Pancreas (tissue), 10 donors: ENCODE measurements at places on chromosomes 4 and X.

- DNase-seq: peak; percentile 91
These were observed 1.3 kb downstream of the MAGED2 start for GRCh38 chrX:54808605-54809483.

DNA sequence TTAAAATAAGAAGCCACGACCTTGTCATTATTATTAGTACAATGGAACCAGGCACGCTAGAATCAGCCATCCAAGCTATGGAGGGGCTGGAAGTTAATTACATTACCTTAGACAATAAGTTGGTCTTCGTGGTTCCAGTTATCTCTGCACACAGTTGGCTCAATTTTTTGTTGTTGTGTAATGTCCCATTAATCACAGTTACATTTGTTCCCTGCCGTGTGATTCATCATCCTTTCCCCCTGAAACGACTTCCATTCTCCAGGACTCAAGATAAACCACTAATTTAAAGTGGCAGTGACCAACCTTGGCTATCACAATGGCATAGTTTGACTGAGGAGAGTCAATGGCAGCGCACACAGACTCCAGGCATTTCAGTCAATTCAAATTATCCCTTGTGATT lies 905.0 kb downstream of the RAB28 start:
- no peak for DNase-seq

DNA sequence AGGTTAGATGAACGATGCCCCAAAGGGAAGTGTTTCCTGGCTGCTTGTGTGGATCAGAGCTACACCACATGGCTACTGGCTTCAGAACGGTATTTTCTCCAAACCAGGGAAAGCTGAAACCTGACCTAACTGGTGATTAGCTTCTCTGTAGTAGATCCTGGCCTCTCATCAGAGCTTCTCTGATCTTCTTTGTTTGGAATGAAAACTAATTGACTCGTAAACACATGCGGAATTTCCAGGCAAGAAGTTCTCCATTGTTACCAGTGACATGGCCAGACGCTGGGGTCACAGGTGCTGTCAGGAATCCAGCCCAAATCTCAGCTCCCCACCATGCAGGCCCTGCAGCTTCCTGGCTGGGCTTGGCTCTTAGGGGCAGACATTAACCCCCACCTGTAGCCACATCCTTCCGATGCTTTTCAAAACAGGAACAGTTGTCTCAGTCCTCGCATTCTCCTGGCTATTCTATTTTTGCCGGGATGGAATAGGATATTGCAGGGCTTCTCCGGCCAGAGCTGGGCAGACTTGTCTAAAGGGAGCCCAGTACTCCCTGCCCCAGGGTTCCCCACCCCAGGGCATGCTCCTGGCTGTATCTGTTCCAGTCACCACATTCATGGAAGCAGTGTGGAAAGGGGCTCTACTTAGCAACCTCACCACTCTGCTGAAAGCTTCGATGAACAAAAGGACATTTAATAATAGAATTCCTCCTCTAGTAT lies 305.4 kb upstream of the F9 start:
- no peak for DNase-seq

DNA sequence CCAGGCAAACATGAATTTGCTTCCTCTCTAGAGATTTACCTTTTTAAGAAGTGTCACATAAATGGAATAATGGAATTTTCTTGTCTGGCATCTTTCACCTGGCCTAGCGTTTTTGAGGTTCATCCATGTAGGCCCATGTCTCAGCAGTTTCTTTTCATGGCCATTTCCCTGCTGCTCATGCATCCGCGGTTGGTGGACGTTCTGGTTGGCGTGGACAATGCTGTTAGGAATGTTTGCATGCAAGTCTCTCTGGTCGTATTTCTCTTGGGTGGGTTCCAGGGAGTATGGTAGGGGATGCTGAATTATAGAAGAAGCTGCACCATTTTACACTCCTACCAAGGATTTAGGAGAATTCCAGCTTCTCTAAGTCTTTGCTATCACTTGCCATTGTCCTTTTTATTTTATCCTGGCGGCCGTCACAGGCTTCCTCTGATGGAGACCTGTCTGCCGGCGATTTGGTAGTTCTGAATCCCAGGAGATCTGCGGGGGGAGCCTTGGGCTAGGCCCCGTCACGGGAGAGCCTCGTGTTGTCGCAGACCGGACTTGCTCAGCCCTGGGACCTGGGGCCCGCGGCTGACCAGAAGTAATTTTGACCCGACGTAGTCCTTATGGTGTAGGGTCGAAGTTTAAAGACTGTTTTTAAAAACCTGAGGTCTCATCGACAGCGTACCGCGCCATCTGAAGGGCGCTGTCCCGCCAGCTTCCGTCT lies 56.9 kb upstream of the TADA2B start:
- no peak for DNase-seq

GRCh38 chr4:52949336-52949735 lies 87.2 kb downstream of the RASL11B start:
- no peak for DNase-seq

- no peak for DNase-seq
These were observed 5.6 kb upstream of the CT47C1 start for GRCh38 chrX:119067023-119067739.

DNA sequence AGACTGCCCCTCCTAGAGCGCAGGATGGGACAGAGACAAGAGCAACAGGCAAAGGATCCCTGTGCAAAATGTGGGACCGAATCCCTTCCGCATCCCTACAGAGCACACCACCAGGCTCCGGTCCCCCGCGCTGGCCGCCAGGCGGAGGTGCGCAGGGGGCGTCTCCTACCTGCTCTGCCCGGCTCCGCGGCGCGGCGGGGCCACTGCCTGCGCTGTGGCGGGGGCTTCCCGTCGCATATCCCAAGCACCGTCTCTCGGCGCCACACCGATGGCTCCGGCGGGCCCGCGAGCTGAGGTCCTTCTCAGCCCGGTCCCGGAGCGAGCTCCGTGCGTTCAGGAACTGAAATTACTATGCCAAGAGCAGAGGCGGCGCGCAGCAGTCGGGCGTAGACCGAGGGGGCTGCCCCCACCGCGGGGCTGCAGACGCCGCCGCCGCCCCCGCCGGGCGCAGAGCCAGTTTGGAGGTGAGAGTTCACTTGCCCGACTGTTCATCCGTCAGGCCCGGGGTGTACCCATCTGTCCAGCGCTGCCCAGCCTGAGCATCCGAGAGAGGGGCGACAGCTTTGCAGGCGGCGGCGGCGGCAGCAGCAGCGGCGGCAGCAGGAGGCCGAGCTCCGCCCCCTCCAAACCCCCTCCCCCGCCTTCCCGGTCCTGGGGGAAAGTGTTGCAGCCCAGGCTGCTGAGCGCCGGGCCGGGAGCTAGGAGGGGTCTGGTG lies at the start of gene GPRIN3:
Gene GPRIN3 (minus strand): TSS at position 355 of the 715 bp plus-strand sequence. CDS start 57,690 bp downstream, outside the sequence.
- peak; percentile 70 for DNase-seq

DNA sequence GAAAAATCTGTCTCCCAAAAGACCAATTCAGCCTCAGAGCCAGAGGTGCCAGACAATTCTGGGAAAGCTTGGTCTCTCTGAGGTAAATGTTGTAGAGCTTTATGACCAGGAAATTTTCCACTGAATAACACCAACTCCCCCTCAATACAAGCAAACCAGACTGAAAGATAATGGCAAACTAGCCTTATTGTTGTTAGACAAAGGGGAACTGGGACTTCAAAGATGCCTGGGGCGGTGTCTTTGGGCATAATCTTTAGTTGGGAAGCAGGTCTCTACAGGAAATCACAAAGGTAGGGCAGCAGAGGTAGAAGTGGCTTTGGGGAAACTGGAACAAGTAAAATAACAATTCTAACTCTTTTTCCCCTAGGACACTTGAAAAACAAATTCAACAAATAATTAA lies 12.0 kb downstream of the COL4A6 start:
- DNase-seq: no peak

DNA sequence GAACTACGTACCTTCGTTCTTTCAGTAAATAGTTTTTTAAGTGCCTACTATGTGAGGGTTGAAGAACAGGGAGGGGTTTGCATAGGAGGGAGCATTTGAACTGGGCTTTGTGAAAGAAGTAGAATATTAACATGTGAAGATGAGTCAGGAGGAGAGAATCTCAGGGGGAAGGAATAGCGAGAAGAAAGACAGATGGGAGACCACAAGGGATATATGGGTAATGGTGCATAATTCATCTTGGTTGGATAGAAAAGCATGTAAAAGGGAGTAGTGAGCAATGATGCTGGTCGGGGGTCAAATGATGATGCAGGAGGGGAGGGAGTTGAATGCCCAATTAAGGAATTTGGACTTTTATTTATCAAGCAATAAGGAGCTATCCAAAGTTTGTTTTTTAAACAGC lies 52.7 kb downstream of the TMEM164 start:
- DNase-seq: no peak

GRCh38 chrX:1403228-1403627 lies 11.3 kb upstream of the SLC25A6 start:
- no peak for DNase-seq

GRCh38 chrX:106039920-106040319 lies 1.4 kb upstream of the SERPINA7 start:
- DNase-seq: peak; percentile 29

- no peak for DNase-seq
These were observed 40.8 kb upstream of the MAGED1 start for GRCh38 chrX:51852621-51853020.

DNA sequence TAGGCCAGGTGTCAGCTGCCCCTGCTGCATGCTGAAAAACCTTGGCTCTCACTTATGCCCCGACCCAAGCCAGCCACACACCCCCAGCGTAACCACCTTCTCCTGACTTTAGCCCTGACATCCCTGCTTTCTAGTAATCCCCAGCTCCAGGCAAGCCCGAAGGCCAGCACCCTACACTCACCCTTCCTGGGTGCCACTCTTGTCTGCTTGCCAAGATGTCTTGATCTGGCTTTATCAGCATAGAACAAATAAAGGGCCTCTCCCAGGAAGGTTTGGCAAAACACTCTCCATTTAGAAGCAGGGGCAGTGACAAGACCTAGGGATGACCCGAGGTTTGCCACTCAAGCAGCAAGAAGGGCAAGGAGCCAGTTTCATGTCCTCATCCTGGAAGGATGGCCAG lies 6.8 kb upstream of the MAP9 start:
- peak; percentile 22 for DNase-seq

- no peak for DNase-seq
These were observed 20.1 kb downstream of the NOCT start for GRCh38 chr4:139035650-139036049.

- DNase-seq: no peak
These were observed 3.3 kb downstream of the KLF3 start for GRCh38 chr4:38667085-38667893.

DNA sequence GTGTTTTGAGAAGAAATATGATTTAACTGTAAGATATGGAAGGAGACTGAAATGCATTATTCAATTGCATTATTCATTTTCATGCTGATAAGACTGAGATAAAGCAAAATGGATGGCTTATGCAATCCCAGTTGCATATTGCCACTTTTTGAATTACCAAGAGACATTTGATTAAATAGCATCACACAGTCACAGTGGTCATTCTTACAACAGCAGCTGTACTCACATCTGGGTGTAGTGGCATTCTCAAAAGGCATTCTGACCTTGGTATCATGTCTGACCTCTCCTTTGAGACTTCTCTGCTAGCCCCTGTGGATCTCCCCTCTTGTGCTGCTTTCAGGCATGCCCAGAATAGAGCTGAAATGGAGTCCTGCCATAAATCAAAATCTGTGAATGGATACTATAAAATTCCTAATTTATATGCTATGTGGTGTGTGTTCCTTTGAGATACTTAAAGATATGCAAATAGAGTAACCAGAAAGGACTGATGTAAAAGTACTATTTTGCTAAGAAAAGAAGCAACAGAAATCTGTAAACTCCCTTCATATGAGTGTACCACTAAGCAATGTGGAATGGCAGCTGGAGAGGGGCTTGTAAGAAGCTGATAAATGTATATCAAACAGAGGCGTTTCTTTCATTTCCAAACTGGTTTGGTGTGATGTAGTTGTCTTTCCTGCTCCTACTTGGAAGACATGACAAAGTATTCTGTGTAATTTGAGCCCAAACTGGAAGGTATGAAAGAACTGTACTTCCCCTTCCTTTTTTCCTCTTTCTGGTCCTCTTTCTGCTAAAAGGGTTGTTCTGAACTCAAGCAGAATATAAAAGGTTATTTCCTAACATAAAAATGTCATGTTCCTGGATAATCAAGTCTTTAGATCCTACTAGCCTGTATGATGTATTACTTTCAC lies 25.4 kb upstream of the METAP1 start:
- no peak for DNase-seq
